Heart left ventricle (tissue), 16 donors: ENCODE measurements at places on chromosomes 4 and X.

DNA sequence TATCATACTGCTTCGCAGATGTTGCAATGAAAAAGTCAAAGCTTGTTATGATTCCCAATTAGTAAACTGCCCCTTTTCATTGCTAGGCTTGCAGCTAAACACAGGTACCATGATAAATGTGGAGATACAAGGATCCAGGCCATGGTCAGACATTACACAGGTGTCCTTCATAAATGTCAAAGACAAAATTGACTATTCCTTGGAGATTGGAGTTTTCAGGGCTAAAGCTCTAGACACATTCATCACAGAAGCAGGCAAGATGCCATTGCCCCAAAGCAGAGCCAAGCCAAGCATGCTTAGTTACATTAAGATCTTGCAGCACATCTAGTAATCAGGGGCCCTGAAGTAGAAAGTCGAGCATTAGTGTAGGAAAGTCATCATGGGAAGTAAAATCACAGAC lies 111.3 kb upstream of the INTU start:
- DNase-seq = no peak

DNA sequence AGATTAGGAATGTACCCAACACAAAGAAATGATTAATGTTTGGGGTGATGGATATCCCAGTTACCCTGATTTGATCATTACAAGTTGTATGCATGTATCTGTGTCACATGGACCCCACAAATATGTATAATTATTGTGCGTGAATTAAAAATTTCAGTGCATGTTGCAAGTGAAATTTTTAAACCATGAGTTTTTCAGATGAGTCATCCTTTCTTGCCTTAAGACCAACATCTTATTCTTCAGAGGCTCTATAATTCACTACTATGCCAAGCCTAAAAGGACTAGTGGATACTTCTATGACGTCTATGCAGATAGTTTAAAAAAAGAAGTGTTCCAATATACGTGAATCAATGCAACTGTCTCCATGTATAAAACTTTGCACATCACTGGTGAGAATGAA lies 113.0 kb upstream of the SH3RF1 start:
- no peak for DNase-seq

DNA sequence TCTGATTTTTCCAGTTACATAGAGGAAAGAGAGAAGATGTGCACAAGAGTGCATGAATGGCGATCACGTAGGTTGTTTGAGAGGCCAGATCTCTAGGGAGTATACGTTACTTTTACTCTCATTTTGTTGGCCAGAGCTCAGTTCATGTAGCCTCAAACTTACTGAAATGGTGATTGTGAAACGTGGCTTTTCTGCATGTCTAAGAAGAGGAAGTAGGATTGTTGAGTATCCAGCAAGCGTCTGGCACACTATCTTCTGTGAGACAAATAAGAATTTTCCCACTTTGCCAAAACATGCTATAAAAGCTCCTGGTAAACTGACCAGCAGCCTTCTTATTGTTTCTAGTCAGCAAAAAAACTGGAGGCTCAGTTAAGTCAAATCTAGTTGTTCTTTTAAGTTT lies 264.5 kb upstream of the EMCN start:
- no peak for DNase-seq

GRCh38 chr4:26826721-26827120 lies 33.9 kb upstream of the STIM2 start:
- no peak for DNase-seq

GRCh38 chr4:168600796-168601583 lies 104.1 kb downstream of the PALLD start:
- DNase-seq = no peak

DNA sequence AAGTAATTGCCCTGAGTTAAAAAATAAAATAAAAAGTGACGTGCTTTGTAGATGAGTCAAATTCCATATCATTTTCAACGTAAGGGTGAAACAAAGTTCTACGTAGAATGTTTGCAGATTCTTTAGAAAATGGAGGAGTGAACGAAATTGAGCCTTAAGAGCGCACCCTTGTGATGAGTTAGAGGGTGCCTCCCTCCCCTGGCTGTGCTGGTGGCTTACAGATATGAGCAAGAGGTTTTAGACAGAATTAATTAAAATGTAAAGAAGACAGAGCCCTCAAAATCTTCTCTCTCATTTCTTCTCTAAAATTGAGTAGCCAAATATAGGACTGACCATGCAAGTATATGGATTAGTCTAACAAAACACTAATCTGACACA lies 30.2 kb upstream of the LGI2 start:
- no peak for DNase-seq

GRCh38 chrX:75784680-75785491 lies at the start of gene MAGEE2:
MAGEE2 (minus strand) TSS chrX:75785254; CDS start chrX:75785051, 203 bp downstream.
- no peak for DNase-seq
